T-helper 1 cell (primary cell): ENCODE measurements at places on chromosomes 16 and 17.

DNA sequence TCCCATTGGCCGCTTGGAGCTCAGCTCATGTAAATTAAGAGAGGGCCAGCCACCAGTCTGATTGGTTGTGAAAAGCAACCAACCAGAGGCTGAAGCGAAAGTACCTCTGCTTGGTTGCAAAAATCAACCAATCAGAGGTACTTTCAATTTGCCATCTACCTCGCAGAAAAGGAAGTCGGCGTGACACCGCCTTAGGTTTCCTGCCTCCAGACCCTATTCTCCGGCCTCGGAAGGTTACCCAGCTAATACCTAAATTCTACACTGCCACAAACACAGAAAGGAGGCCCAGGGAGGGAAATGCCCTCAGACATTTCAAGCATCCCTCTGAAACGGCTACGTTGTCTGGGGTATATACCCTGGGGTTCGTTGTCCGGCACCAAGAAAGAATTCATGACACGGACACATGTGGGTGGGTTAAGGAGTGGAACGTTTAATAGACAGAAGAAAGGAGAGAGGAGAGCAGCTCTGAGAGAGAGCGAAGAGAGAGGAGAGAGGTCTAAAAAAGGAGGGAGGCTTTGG, 481.3 kb downstream of the TMEM114 start:
- DNase-seq = no peak

GRCh38 chr16:66203476-66203875, 163.0 kb upstream of the CDH5 start:
- DNase-seq = no peak

GRCh38 chr17:82808921-82809905, 30.6 kb downstream of the ZNF750 start:
- no peak for DNase-seq

DNA sequence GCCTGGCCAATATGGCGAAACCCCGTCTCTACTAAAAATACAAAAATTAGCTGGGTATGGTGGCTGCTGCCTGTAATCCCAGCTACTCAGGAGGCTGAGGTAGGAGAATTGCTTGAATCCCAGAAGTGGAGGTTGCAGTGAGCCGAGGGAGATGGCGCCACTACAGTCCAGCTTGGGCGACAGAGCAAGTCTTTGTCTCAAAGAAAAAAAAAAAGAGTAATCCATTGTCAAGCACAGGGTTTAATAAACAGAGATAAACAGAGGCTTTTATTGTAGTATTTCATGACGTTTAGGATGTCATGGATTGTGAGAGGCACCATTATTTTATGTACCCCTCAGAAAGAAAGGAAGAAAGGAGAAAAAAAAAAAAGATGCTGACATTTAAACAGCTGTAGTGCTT, 75.2 kb upstream of the RNU2-1 start:
- DNase-seq = no peak

- DNase-seq = no peak
Measured at GRCh38 chr16:84177741-84178073, 9.2 kb downstream of the TAF1C start.

- DNase-seq = no peak
Measured at GRCh38 chr17:58503866-58504265, 10.6 kb downstream of the MTMR4 start.

GRCh38 chr17:32298721-32299579, 33.3 kb downstream of the RHBDL3 start:
- DNase-seq = no peak

DNA sequence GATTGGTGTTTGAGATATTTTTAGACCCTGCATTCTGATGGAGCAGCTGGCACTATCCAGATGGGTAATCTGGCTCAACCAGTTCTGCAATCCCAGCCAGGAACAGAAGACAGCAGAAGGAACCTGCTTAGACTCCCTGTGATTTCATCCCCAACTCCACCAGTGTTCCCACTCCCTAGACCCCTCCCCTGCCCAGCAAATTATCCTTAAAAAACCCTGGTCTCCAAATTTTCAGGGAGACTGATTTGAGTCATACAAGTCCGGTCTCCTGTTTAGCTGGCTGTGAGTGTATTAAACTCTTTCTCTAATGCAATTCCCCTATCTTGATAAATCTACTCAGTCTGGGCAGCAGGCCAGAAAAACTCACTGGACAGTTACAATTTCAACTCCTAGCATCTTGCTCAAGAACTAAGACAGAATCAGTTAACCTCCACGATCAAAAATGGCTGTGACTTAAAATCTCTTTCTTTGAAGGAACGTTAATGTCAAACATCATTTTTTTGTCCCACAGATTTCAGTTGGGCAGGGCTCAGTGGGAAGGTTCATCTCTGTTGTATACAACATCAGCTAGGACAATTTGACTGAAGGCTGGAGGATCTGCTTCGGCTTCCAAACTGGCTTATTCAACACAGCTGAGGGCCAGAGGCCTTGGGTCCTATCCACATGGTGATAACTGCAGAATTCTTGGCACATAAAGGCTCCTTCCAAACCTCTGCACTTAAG, 4.9 kb upstream of the RBL2 start:
- DNase-seq = no peak

GRCh38 chr17:10270258-10270657, 71.9 kb upstream of the GAS7 start:
- no peak for DNase-seq

DNA sequence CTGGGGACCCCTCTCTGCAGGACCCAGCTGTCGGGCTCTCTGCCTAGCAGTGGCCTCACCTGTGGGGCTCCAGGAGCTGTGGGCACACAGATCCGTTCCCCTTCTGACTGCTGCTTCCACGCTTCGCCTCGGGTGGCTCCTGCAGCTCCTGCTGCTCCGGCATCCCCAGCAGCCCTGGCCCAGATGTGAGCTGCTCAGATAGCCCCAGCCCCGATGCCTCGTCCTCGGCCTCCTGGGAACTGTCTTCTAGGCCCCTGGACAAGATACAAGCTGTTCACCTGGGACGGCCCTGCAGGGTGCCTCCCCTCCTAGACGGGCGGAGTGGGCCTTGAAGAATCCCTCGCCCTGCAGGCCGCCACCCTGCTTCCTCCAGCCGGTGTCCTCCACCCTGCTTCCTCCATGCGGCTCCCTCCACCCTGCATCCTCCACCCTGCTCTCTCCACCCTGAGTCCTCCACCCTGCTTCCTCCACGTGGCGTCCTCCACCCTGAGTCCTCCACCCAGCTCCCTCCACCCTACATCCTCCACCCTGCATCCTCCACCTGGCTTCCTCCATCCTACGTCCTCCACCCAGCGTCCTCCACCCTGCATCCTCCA, 11.0 kb downstream of the EMC6 start:
- DNase-seq = no peak

DNA sequence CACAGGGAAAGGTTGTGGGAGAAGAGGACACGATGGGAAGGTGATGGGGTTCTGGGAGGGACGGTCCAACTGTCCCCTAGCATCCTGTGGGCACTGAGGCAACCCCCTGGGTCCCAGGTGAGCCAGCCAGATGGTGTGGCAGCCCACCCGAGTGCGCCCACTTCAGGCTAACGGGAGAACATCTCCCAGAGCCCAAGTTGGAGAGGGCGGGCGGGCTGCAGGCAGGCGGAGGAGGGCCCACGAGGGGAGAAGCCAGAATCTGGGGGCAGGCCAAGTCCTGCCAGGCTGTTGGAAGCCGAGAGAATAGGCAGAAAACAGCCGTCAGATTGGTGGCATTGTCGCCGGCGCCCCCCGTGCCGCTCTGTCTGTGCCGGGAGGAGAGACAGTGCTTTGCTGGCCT, 13.8 kb upstream of the ABCC3 start:
- no peak for DNase-seq

DNA sequence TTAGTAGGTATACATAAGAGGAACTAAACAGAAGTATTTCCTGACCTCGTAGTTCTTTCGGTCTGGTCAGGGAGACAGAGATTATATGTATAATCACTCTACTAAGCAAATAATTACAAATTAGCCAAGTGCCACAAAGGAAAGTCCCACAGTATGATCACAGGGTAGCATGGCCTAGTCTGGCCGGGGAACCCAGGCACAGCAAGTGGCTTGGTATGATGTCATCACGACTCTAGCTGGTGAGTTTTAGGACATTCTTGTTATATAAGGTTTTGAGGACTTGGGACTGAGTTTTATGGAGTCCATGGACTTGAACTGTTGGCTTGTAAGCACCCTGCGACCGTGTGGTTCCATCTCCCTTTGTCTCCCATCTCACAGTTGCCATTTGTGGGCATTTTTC, 316.5 kb upstream of the ZFHX3 start:
- no peak for DNase-seq

DNA sequence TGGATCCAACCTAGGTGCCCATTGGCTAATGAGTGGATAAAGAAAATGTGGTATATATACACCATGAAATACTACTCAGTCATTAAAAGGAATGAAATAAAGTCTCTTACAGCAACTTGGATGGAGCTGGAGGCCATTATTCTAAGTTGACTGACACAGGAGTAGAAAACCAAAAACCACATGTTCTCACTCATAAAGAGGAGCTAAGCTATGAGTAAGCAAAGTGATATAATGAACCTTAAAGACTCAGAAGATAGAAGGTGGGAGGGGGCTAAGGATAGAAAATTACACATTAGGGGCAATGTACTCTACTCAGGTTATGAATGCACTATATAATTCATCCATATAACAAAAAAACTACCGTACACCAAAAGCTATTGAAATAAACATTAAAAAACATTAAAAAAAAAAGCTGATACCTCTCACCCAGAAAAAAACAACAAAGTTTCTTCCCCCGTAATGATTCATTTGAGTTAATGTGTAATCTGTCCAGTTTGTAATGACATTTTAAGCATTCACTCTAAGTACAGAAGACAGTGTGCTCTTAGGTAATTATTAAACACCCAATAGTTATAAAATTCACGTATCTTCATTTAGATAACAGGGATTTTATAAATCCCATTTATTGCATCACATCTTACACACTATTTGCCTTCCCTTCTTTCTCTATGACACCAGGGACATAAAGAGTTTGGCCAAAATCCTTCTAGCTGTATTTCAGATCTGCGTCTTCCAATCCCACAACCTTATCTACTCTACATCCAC, 941.5 kb downstream of the CDH11 start:
- no peak for DNase-seq

- no peak for DNase-seq
Measured at GRCh38 chr17:47611372-47612350, 38.1 kb upstream of the KPNB1 start.

- no peak for DNase-seq
Measured at GRCh38 chr17:79592198-79592597, 18.7 kb downstream of the RBFOX3 start.

- no peak for DNase-seq
Measured at GRCh38 chr17:12735517-12735916, 53.8 kb upstream of the ARHGAP44 start.

DNA sequence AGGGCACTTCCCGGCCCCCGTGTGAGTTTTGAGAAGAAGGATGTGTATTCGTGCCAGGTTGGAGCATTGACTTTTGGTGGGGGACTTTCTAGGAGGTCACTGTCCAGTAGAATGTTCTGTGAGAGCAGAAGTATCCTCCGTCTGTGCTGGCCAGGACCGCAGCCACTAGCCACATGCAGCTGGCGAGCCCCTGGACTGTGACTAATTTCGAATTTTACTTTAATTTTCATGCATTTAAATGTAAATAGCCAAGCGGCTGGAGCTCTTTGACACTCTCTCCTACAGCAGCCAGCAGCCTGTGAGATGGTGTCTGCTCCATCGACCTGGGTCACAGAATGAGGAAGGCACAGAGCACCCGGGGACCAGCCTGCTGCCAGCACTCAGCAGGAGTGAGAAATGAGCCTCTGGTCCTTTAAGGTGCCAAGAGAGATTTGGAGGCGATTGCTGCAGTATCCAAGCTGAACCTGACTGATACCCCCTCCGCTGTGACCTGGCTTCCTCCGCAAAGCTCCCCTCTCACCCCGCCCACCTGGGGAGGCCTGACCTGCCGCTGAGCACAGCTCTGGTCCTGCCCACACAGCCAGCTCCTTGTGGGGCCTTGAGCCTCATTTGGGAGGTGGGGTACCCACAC, 7.8 kb downstream of the ATP2A3 start:
- DNase-seq = no peak

DNA sequence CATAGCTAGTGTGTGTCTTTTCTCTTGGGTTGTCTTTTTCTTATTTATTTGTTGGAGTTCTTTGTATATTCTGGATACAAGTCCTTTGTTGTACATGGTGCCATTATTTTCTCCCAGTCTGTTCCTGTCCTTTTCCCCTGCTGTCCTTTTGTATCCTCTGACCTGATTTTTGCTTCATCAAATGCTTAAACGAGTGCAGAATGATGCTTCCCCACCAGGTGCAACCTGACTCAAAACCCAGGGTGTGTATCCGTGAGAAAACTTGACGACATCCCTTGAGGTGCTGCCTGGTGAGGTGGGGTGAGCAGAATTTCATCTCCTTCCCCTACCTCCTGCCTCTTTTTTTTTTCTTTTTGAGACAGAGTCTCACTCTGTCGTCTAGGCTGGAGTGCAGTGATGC, 88.6 kb downstream of the NTN1 start:
- DNase-seq = no peak

DNA sequence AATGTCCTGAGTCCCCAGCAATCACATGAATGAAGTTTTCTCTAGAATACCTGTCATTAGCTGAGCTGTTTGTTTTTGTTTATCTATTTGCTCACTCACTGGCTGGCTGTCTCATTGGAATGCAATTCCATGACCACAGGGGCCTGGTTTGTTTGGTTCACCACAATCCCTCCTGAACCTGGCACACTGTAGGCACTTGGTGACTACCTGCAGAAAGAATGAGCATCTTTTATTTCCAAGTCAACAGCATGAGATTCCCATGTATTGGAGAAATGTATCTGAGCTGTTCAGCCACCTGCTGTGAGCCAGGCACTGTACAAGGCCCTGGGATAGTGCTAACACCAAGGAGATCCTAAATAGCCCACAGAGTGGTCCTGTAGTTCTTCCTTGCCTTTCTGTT, 345.1 kb downstream of the XYLT1 start:
- no peak for DNase-seq

GRCh38 chr16:5018793-5019192, 14.9 kb downstream of the NAGPA start:
- DNase-seq = no peak

DNA sequence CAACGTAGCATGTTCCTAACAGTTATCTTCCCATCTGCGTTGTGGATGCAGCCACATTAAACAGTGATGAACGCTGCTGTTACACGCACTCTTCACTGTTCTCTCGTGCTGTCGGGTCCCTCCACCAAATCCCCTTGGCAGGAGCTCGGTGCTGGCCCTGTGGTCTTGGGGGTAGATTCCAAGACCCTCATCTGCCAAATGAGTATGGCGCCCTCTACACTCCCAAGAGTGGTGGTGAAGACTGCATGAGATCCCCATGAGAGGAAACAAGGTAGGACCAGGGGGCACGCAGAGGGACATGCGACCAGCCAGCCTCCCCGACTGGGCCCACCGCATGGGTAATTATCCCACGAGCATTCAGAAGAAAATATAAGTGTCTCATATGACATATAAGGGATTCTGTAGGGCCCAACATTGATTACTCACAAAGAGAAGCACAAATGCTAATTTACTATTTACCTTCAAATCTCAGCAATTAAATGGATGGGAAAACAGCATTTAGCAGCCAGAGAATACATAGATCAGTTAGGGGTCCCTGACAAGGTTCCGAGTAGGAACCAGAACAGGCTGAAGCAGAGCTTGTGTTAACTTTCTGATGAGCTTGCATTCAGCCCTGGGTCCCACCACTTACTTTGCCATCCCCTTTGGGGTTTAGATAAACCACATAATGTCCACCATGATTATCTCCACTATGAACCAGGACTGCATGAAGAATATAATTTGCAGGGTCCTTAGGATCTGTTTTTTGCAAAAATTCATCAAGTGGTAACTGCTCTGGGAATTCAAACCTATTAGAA, 23.8 kb downstream of the LITAFD start:
- no peak for DNase-seq
